NCI-H1105 (cell line): ENCODE measurements at places on chromosomes 13 and 19.

- no peak for DNase-seq
Measured at GRCh38 chr13:59665732-59666131, 498.0 kb downstream of the DIAPH3 start.

- no peak for DNase-seq
Measured at GRCh38 chr13:86486582-86486981, 687.4 kb upstream of the SLITRK6 start.

GRCh38 chr13:50410921-50411746 lies 395.9 kb downstream of the KCNRG start:
- DNase-seq = no peak

- DNase-seq = peak; percentile 76
Measured at GRCh38 chr19:56105090-56105701, 15.9 kb downstream of the ZNF787 start.

DNA sequence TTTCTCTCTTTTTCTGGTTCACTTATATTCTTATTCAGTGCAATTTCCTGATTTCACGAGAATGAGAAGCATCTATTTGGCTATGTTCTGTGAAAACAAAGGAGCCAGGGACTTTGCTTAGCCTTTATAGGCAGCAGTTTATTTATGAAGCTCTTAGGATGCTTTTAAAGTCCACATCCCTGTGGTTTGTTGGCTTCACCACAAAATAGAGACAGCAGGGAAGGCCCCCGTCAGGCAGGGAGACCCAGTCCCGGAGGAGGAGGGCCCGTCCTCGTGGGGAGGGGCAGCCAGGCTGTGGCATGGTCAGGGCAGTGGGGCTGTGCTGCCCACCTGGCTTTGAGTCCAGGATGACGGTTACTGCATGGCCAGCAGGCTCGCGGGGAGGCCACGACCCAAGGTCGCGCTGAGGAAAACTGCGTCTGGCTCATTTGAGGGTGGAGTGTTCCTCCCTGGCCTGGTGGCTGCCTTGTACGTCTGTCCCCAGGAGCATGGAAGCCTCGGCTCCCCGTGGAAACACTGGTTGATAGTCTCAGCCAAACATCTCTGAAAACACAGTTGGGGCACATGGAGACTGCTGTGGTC lies 92.7 kb downstream of the ATP11A start:
- no peak for DNase-seq

- DNase-seq = no peak
Measured at GRCh38 chr19:53034054-53034453, 10.5 kb upstream of the ERVV-2 start.

DNA sequence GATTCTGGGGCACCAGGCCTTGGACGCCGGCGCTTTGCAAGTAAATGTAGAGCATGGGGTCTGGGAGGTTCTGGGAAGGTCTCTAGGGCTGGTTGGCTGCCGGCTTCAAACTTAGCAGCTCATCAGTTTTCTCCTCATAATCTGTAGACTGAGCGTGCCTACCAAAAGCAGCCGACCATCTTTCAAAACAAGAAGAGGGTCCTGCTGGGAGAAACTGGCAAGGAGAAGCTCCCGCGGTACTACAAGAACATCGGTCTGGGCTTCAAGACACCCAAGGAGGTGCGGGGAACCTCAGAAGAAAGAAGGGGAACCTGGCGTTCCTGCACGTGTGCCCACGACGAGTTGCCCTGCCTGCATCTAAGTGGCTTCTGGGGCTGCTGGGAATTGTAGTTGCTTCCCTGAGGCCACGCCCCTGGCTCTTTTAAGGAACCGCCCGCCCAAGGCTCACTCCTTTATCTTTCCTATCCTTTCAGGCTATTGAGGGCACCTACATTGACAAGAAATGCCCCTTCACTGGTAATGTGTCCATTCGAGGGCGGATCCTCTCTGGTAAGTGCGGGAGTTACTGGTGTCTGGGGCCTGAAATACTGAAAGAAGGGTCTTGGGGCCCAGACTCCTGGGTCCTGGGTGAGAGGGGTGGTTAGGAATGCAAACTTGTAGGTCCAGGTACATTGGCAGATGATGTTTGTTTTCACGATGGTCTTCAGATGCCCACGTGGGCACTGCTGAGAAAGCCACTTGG lies 984 bp downstream of the RPS11 start:
- no peak for DNase-seq

DNA sequence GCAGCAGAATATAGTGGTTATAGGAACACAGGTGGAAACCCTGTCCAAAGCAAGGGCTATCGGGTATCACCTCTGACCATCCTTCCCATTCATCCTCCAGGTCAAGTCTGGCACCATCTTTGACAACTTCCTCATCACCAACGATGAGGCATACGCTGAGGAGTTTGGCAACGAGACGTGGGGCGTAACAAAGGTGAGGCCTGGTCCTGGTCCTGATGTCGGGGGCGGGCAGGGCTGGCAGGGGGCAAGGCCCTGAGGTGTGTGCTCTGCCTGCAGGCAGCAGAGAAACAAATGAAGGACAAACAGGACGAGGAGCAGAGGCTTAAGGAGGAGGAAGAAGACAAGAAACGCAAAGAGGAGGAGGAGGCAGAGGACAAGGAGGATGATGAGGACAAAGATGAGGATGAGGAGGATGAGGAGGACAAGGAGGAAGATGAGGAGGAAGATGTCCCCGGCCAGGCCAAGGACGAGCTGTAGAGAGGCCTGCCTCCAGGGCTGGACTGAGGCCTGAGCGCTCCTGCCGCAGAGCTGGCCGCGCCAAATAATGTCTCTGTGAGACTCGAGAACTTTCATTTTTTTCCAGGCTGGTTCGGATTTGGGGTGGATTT lies 2.1 kb upstream of the RAD23A start:
- no peak for DNase-seq

GRCh38 chr13:46377554-46377953 lies 9.5 kb downstream of the RUBCNL start:
- no peak for DNase-seq
